NCI-H82 (cell line): ENCODE measurements at places on chromosomes 6 and 20.
A peak's percentile ranks its signal among the peaks of the same experiment; 100 is the strongest.

DNA sequence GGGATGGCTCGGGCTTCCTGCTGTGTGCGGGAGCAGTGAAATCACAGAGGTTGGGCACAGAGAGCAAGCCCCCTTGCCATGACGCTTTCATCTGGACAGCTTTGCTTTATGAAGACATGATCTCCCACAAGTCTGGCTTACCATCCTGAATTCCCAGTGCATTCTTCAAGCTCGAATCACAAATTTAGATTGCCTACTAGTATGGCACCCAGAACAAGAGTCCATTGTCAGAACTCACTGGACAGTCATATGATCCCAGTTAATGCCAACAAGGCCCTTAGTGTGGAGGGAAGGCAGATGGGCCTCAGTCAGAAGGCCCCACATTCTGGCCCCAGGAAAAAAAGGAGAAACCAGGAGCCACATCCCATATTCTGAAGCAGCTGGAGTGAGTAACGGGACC lies 147.3 kb upstream of the FOXQ1 start:
- no peak for DNase-seq

DNA sequence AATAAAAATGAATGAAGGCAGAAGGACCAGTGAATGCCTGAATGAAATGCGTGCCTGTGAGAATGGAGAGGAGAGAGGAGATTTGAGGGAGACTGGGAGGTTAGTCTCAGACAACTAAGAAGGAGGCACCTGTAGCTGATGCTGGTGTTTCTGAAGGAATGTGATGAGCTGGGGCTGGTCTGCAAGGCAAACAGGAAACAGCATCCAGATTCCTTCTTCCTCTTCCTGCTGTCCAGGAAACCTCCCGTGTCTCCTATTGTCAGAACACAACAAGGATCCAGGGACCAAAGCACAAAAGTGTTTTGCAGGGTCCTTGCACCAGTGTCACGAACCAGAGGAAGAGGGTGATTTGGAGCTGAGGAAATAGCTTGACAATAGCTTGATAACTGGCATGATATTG lies 50.4 kb upstream of the TAB2 start:
- DNase-seq, result no peak

DNA sequence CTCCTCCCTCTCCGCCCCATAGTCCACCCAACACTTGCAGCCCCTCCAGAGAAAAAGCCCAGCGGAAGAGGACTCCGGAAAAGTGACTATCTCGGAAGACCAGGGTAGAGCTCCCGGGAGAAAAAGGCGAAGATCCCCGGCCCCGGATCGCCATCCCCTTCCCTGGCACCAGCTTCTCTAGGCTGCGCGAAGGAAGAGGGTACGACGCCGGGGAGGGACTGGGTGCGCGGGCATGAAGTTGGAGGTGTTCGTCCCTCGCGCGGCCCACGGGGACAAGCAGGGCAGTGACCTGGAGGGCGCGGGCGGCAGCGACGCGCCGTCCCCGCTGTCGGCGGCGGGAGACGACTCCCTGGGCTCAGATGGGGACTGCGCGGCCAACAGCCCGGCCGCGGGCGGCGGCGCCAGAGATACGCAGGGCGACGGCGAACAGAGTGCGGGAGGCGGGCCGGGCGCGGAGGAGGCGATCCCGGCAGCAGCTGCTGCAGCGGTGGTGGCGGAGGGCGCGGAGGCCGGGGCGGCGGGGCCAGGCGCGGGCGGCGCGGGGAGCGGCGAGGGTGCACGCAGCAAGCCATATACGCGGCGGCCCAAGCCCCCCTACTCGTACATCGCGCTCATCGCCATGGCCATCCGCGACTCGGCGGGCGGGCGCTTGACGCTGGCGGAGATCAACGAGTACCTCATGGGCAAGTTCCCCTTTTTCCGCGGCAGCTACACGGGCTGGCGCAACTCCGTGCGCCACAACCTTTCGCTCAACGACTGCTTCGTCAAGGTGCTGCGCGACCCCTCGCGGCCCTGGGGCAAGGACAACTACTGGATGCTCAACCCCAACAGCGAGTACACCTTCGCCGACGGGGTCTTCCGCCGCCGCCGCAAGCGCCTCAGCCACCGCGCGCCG lies 822 bp downstream of the FOXQ1 start:
- peak; percentile 42 for DNase-seq

DNA sequence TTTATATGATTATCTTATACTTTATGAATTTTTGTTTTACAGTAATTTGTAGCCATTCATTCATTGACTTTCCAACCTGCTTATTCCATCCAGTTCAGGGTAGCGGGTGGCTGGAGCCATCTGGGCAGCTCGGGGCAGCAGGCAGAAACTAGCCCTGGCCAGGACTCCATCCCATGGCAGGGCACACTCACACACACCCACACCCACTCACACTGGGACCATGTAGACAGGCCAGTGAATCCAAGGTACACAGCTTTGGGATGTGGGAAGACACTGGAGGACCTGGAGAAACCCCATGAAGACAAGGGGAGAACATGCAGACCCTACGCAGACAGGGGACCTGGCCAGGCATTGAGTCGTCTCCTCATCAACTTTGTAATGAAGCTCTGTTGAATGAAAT lies 84.8 kb downstream of the ADGRG6 start:
- DNase-seq, result no peak

DNA sequence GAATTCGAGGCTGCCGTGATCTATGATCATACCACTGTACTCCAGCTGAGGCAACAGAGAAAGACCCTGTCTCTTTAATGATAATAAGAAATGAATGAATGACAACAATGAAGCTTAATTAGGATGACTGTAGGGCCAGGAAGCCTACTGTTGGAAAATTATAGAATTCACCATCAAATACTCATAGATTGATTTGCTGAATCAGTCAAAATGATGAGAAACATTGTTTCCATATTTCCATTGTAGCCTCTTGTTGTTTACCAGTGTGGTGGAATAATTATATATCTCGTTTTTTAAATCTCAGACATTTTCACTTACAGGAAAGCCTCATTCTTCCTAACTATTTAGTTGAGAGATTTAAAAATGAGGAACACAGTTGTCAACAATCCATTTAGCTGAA lies 96.2 kb downstream of the JAG1 start:
- no peak for DNase-seq
